ENCODE measurements at places on chromosomes 1 and 21.

DNA sequence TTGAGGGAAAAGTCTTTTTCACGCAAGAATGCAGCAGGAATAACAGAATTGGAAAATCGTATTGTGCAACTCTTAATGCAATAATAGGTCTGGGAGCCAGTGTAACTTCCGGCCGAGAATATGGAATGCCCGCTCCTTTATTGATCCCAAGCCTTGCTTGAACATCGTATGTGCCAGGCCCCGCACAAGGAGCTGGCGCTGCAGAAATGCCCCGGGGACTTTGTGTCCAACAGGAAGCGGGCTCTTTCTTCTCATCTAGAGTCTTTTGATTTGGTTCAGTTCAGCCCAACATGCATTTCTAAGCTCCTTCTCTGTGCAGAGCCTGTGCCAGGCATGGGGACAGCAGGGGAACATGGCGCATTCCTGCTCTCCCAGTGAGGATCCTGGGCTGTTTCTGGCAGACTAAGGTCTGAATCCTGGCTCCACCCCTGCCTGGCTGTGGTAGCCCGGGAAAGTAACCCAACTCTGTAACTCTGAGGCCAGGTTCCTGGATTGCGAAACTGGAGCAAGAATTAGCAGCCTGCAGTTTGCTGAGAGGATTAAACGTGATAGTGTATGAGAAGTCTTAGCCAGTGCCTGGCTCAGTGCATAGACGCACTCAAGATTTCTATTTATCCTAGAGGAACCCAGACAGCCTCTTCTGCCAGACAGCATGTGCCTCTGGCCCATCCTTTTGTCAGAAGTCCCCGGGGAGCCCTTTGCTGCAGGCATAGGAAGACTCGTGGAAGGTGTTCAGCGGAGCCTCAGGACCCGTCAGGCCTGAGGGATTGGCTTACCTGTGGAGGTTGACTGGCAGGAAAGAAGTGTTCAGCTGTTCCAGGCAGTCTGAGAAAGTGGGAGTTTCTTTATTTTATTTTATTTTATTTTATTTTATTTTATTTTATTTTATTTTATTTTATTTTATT is 987 bp upstream of the CDCP2 start:
- peak; percentile 28 for DNase-seq

- no peak for DNase-seq
Measured at GRCh38 chr1:60890664-60891063, 191.7 kb upstream of the NFIA start.

- DNase-seq, result no peak
Measured at GRCh38 chr1:97571760-97572159, 349.1 kb downstream of the DPYD start.

- peak; percentile 82 for DNase-seq
Measured at GRCh38 chr1:8674912-8675311, 142.5 kb downstream of the RERE start.

DNA sequence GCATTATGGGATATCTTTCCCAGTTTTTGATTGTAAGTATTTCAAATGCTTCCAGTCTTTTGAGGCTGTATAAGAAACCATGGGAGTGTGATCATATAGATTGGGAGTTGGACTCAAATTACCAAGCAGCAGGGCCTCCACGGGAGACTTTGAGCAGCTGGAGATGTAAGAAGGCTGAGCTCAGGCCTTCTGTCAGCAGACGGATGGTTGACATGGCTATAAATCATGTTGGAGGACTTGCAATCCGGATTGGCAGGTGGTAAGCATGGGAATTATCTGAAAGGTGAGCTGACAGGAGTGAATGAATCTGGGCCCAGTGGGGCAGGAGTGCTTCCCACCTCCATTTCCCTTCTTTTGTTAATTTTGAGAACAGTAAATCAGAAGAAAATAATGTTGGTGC is 83.2 kb upstream of the PPM1J start:
- peak; percentile 71 for DNase-seq
